CD4-positive, alpha-beta T cell (primary cell): ENCODE measurements at places on chromosomes 6 and 20.

GRCh38 chr6:157712585-157713295, 110.3 kb upstream of the SNX9 start:
- no peaks in the 10 kb centered on the region for H3K4me1 ChIP-seq
- no peak overlapping the region for H3K27ac ChIP-seq
- no peaks in the 10 kb centered on the region for H3K27me3 ChIP-seq
- H3K4me3 ChIP-seq, result no peak overlapping the region

GRCh38 chr6:17299750-17300149, 18.6 kb downstream of the RBM24 start:
- no peaks in the 10 kb centered on the region for H3K36me3 ChIP-seq
- DNase-seq, result no peak
- H3K27me3 ChIP-seq, result no peaks in the 10 kb centered on the region
- no peak overlapping the region for H3K4me3 ChIP-seq
- H3K4me1 ChIP-seq, result no peaks in the 10 kb centered on the region

DNA sequence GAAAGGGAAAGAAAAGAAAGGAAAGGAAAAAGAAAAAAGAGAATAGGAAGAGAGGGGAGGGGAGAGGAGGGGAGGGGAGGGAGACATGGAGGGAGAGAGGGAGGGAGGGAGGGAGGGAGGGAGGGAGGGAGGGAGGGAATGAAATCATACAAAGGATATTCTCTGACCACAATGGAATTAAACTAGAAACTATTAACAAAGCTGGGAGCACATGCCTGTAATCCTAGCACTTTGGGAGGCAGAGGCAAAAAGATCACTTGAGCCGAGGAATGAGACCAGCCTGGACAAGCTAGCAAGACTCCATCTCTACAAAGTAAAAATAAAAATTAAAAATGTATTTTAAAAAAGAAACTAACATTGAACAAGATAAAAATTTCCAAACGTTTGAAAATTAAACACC, 62.8 kb downstream of the ILRUN start:
- H3K4me1 ChIP-seq, result no peaks in the 10 kb centered on the region
- H3K27ac ChIP-seq, result no peak overlapping the region
- H3K27me3 ChIP-seq, result no peaks in the 10 kb centered on the region
- DNase-seq, result no peak
- peaks cover 5% of the 10 kb centered on the region for H3K36me3 ChIP-seq
- H3K4me3 ChIP-seq, result no peak overlapping the region

DNA sequence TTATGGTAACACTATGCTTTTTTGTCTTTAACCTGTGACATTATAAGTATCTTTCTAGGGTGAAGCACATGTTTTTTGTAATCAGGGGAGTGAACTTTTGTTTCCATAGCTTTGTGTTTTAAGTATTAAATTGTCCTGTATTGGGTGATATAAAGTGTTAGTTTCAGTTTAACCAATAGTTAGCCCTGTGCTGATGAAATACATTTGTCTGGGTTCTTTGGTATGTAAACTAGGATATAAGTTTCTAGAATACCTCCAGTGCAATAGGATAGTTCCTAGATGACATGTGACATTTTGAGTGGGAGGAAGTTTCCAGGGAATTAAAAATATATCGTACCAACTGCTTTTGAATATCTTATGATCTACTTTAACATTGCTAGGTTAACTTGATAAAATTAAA, 611.0 kb upstream of the MARCKS start:
- H3K4me1 ChIP-seq, result no peaks in the 10 kb centered on the region
- H3K4me3 ChIP-seq, result no peak overlapping the region
- DNase-seq, result no peak
- no peak overlapping the region for H3K27ac ChIP-seq
- H3K36me3 ChIP-seq, result no peaks in the 10 kb centered on the region

DNA sequence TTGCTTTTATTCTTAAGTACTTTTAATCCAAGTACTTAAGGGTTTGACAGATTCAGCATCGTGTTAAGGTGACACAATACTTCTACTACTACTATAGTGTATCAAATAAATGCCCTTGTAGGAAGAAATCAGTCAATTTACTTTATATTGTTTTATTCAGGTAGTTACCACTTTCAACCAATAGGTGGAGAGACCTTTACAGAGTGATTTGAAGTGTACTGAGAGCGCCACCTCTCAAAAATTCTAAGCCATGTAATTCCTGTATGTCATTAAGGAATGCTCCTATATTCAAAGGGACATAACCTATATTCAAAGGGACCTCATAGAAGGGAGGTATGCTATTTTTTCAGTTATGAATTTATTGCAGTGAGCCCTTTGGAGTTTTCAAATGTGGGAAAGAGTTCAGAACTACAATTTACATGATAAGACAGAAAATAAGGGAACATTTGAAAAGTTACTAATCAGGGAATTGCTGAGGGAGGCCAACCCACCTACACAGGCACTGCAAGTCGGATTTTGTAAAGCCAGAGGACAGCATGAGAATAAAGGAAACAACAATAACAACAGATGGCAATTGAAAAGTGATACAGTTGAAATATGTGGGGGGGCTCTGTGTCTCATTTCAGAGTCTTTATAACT, 955.6 kb downstream of the TBC1D32 start:
- H3K4me3 ChIP-seq, result no peak overlapping the region
- no peak for DNase-seq
- H3K36me3 ChIP-seq, result no peaks in the 10 kb centered on the region
- H3K27me3 ChIP-seq, result no peaks in the 10 kb centered on the region
- no peak overlapping the region for H3K27ac ChIP-seq
- no peaks in the 10 kb centered on the region for H3K4me1 ChIP-seq

DNA sequence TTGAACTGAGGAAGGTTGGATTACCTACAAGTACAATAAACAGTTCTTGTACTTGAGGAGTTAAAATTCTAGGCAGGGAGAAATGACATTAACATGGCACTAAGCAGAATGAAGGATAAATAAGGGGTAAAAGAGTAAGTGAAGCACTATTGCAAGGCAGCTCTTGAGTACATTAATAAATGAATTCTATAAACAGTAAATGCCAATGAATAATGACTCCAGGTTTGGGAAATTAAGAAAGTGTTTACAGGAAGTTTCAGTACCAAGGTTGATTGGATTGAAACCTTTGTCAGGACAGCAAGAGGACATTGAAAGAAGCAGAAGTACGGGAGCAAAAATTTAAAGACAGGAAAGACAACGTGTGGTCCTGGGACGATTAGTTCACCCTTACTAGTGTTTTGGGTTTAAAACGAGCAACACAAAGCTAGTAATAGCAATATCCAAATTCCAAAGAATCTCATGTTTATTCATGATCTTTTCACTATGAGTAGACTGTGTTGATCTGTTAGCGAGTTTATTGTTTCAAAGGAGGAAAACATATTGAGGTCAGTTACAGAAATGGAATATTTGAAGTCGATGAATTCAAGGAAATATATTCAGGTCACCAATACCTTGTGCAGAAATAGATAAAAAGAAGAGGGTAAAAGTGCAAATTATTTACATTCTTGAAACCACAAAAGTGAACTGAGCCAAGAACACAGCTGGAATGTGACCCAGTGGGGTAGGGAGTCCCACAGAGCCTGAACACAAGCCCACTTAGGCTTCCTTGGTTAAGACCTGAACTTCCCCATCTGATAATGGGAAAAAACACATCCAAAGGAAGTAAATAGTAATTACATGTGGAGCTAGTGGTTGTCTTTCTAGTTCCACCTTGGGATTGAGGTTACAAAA, 80.8 kb downstream of the MKKS start:
- DNase-seq, result no peak
- no peak overlapping the region for H3K4me3 ChIP-seq
- no peaks in the 10 kb centered on the region for H3K36me3 ChIP-seq
- no peaks in the 10 kb centered on the region for H3K27me3 ChIP-seq

DNA sequence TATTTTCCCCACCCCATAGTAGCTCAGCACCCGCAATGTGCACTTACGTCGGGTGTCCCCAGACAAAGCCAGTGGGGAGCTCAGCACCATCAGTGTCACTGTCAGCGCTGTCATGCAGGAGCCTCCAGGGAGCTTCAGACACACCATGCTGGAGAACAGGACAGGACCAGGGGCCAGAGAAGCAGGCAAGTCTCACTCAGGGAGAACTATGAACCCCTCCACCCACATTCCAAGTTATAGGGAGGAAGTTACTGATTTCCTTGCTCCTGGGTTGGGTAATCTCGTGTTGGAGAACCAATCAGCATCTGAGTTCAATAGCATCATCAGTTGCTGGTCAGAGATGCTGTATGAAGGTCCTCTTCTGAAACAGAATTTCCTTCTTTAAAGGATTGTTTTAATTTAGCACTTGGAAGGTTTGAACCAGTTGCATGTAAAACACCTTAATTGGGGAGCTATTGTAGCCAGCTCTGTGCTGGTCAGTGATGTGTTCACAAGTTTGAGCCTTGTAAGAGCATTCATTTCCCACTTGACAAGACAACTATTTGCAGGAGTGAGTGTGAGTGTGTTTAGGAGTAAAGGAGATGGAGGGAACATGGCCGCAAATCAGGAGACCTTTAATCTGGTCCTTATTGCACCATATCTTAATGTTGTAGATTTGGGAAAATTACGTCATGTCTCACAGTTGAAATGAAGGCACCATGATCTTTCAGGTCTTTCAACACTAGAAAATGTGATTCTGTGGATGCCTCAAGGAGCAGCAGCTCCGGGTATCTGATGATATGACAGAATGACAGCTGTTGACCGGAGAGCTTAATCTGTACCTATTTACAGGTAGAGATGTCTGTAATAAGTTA, at the start of gene HLA-DRB1:
Gene HLA-DRB1, minus strand, starts transcription at position 253 of the 854 bp plus-strand sequence. Its CDS starts 106 bp downstream, at position 147.
- no peaks in the 10 kb centered on the region for H3K27me3 ChIP-seq
- H3K27ac ChIP-seq, result no peak within 1 kb of the TSS
- no peaks in the 10 kb centered on the region for H3K4me1 ChIP-seq

GRCh38 chr6:73182021-73182607, 43.2 kb downstream of the KHDC1L start:
- no peak overlapping the region for H3K4me3 ChIP-seq
- no peak for DNase-seq
- H3K36me3 ChIP-seq, result no peaks in the 10 kb centered on the region
- H3K4me1 ChIP-seq, result peaks cover 3% of the 10 kb centered on the region
- no peak overlapping the region for H3K27ac ChIP-seq

DNA sequence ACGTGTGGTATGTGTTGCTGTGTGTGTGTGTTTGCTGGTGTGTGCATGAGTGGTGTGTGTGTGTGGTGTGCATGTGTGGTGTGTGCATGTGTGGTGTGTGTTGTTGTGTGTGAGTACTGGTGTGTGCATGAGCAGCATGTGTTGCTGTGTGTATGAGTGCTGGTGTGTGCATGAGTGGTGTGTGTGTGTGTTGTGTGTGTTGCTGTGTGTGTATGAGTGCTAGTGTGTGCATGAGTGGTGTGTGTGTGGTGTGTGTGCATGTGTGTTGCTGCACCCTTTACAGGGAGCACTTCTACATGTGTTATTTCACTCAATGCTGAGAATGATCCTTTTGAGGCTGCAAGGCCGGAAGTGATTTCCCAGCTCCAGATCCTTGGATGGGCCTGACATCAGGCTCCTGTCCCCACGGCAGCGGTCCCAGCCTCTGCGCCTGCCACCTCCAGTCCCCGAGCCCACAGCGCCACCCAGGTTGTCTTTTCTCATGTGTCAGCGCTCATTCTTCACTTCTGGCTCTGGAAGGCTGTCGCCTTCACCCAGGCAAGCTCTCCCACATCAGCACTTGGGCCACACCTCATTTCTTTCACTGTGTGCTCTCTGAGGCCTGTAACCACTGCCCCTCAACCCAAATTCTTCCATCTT, 2.6 kb downstream of the NPEPL1 start:
- no peak overlapping the region for H3K27ac ChIP-seq
- no peak for DNase-seq
- H3K4me1 ChIP-seq, result peaks cover 23% of the 10 kb centered on the region
- H3K27me3 ChIP-seq, result no peaks in the 10 kb centered on the region

- no peaks in the 10 kb centered on the region for H3K27me3 ChIP-seq
- H3K36me3 ChIP-seq, result no peaks in the 10 kb centered on the region
- H3K27ac ChIP-seq, result no peak overlapping the region
- H3K4me1 ChIP-seq, result no peaks in the 10 kb centered on the region
- DNase-seq, result no peak
Observed at GRCh38 chr6:45722876-45723275, 292.8 kb downstream of the CLIC5 start.

- peak overlapping the region; percentile 97 for H3K27ac ChIP-seq
- DNase-seq, result peak; percentile 73
- H3K4me1 ChIP-seq, result peaks cover 39% of the 10 kb centered on the region
- H3K4me3 ChIP-seq, result peak overlapping the region; percentile 90
Observed at GRCh38 chr6:34235307-34236130, 1.2 kb upstream of the HMGA1 start.

DNA sequence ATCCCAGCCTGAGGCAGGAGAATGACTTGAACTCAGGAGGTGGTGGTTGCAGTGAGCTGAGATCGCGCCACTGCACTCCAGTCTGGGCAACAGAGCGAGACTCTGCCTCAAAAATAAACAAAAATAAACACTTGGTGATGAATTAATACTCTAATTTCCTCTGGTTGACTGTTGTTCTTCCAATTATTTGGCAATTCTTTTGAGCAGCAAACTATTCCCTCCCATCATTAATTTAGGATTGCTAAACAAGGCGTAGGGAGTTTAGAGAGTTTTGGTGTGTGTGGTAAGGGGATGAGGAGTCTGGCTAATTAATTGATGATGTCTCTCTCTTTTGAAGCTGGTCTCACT, 2.7 kb upstream of the ID1 start:
- peaks cover 33% of the 10 kb centered on the region for H3K4me1 ChIP-seq
- DNase-seq, result no peak
- no peak overlapping the region for H3K4me3 ChIP-seq
- no peak overlapping the region for H3K27ac ChIP-seq

DNA sequence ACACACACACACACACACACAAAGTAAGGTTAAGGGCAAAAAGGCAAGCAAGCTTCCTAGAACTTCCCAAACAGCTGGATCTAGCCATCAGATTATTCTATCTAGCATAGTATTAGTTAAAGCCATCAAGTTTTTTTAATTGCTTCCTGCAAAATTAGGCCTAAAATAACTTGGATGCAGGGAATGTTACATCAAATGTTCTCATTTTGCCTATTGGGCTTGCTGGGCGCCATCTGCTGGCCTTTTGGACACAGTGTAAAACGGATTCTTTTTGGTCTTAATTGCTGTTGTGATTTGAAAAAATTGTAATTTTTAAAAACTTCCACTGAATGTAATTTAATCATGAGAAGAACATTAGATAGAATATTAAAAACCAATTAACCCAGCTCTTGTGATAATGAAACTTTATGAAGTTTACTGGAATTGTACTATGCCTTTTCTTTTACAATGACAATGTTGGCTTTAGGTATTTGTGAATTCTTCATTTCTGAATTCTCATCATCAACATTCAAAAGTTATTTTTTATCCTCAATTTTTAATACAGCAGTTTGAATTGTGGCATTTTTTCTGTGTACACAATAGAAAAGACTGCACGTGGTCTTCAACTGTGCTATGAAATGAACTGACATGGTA, 6.8 kb downstream of the MKKS start:
- peaks cover 7% of the 10 kb centered on the region for H3K36me3 ChIP-seq
- H3K27me3 ChIP-seq, result no peaks in the 10 kb centered on the region
- no peak overlapping the region for H3K27ac ChIP-seq
- no peaks in the 10 kb centered on the region for H3K4me1 ChIP-seq
- DNase-seq, result peak; percentile 35
- no peak overlapping the region for H3K4me3 ChIP-seq
